Thoracic aorta (tissue), 2 donors: ENCODE measurements at places on chromosomes 16 and 17. TPM values are rescaled to one million over a fixed set of nuclear protein-coding genes. Genes with fewer than 3 reads are reported as not detected.

BCL7C gene
- total RNA-seq, result 55.2 TPM

NGFR gene
- total RNA-seq, result 22.5 TPM

ASGR2 gene
- 1.4 TPM for total RNA-seq

SPATA20 gene
- total RNA-seq, result 118 TPM

PTX4 gene
- total RNA-seq, result 0.78 TPM

TP53TG3F gene
- total RNA-seq, result not detected

- H3K36me3 ChIP-seq, result no peaks in the 10 kb centered on the region
- no peaks in the 10 kb centered on the region for H3K4me1 ChIP-seq
- no peak overlapping the region for H3K27ac ChIP-seq
- DNase-seq, result no peak
Measured at GRCh38 chr16:35319536-35320192, 1860.3 kb downstream of the TP53TG3F start.

DNA sequence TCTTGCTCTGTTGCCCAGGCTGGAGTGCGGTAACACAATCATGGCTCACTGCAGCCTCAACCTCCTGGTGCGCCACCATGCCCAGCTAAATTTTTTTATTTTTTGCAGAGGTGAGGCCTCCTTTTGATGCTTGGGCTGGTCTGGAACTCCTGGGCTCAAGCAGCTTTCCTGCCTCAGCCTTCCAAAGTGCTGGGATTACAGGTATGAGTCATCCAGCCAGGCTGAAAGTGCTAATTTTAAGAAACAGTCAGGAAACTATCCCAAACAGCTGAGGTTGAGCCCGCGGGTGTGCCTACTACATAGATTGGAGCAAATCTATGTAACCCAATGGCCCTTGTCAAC lies 738 bp upstream of the XPO6 start:
- no peaks in the 10 kb centered on the region for H3K36me3 ChIP-seq
- H3K4me3 ChIP-seq, result peak overlapping the region; percentile 91
- no peaks in the 10 kb centered on the region for H3K27me3 ChIP-seq
- H3K4me1 ChIP-seq, result peaks cover 23% of the 10 kb centered on the region
- DNase-seq, result no peak
- H3K27ac ChIP-seq, result peak overlapping the region; percentile 77

DNA sequence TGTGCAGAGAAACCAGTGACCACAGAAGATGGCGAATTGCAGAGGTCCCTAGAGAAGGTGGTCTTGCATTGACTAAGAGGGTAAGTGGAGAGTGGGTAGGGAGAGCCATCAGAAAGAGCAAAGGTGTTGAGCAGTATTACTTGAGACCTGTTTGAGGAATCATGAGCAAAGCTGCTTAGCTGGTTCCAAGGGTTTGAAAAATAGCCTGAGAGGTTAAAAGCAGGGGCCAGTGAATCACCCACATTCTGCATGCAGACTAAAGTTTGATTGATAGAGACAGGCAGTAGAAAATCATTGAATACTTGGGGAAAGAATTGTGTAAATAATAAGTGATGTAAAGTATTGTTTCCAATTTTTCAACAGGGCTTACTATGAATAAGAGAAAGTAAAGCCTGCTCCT lies 34.0 kb upstream of the KCNJ16 start:
- H3K27me3 ChIP-seq, result no peaks in the 10 kb centered on the region
- H3K36me3 ChIP-seq, result no peaks in the 10 kb centered on the region
- H3K4me3 ChIP-seq, result no peak overlapping the region
- H3K27ac ChIP-seq, result no peak overlapping the region
- no peak for DNase-seq

DNA sequence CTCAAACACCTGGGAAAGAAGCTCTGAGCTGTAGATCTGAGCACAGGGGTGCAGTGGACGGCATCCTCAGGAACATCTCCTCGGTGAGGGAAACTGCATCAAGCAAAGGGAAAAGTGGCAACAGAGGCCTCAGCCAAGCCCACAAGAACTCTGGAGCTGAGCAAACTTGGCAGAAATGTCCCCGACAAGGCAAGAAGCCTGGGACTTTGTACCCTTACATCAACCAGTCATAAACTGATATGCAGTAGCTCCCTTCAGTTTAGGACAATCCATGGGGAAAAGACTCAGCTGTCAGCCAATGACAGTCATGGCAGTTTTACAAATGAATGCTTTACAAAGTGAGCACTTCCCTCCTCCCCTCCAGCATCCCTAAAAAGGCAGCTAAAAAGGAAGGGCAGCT lies 210.0 kb upstream of the DYNLRB2 start:
- H3K27ac ChIP-seq, result no peak overlapping the region
- H3K4me3 ChIP-seq, result no peak overlapping the region
- no peaks in the 10 kb centered on the region for H3K27me3 ChIP-seq
- H3K36me3 ChIP-seq, result no peaks in the 10 kb centered on the region
- DNase-seq, result no peak

DNA sequence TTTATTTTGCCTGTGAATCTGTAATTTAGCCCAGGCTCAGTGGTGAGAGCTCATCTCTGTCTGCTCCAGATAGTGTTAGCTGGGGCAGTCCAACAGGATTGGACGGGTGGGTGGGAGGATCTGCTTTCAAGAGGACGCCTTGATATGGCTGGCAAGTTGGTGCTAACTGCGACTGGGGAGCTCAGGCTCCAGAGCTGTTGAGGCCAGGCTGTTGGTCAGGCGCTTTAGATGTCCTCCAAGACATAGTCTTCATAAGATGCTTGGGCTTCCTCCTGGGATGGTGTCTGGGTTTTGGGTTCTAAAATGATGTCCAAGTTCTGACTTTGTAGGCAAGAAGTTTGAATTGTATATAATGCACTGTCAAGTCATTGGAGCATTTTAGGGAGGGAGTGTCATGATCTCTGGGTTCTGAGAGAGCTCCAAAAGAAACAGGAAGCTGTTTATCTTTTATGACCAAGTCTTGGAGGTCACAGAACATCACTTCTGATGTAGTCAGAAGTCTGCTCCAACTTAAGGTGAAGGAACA lies 12.8 kb upstream of the PCTP start:
- H3K4me1 ChIP-seq, result peaks cover 2% of the 10 kb centered on the region
- no peak overlapping the region for H3K4me3 ChIP-seq
- no peak overlapping the region for H3K27ac ChIP-seq
- H3K27me3 ChIP-seq, result no peaks in the 10 kb centered on the region

GRCh38 chr16:1323296-1324239 lies 9.9 kb upstream of the BAIAP3 start:
- no peak overlapping the region for H3K4me3 ChIP-seq
- H3K27me3 ChIP-seq, result no peaks in the 10 kb centered on the region
- H3K36me3 ChIP-seq, result peaks cover 52% of the 10 kb centered on the region
- H3K27ac ChIP-seq, result no peak overlapping the region
- DNase-seq, result no peak

DNA sequence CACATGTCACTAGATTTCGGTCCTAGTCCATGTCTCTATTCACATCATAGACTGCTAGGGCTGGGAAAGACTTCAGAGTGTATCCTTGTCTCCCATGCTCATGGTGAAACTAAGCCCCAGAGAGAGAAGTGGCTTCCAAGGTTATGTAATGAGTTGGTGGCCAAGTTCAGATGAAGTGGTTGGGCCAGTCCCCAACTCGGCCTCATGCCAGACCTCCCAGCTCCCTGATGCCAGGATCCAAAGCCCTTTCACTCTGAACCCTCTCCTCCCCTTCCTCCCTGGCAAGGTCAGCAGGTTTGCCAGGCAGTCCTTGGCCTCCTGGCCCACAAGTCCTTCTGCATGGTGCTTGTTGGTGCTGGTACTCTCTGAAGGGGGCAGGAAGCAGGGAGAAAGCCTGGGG lies 189.7 kb downstream of the AXIN2 start:
- H3K4me3 ChIP-seq, result no peak overlapping the region
- no peaks in the 10 kb centered on the region for H3K4me1 ChIP-seq
- no peak for DNase-seq
- H3K27me3 ChIP-seq, result no peaks in the 10 kb centered on the region
- no peak overlapping the region for H3K27ac ChIP-seq
- no peaks in the 10 kb centered on the region for H3K36me3 ChIP-seq

DNA sequence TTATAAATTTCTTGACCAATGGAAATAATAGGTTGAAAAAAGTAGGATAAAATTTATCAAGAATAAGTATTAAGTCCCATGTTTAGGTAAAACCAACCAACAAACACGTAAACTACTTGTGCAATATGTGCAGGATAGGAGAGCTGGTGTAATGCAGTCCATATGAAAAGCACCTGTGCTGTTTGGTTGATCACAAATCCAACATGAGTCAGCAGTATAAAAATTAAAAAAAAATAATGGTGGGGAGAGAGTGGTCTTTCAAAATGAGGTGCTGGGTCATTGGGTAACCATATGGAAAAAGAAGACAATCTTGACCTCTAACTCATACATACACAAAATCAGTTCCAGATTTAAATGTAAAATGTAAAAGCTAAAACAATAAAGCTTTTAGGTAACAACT lies 181.8 kb downstream of the HS3ST3B1 start:
- no peaks in the 10 kb centered on the region for H3K27me3 ChIP-seq
- no peaks in the 10 kb centered on the region for H3K36me3 ChIP-seq
- DNase-seq, result no peak
- no peak overlapping the region for H3K4me3 ChIP-seq

GRCh38 chr17:50218071-50218759 lies 16.8 kb upstream of the COL1A1 start:
- no peaks in the 10 kb centered on the region for H3K36me3 ChIP-seq
- no peaks in the 10 kb centered on the region for H3K27me3 ChIP-seq
- H3K4me1 ChIP-seq, result peaks cover 70% of the 10 kb centered on the region
- no peak overlapping the region for H3K4me3 ChIP-seq
- peak overlapping the region; percentile 90 for H3K27ac ChIP-seq

- no peaks in the 10 kb centered on the region for H3K36me3 ChIP-seq
- H3K4me1 ChIP-seq, result no peaks in the 10 kb centered on the region
- H3K27ac ChIP-seq, result no peak overlapping the region
- DNase-seq, result no peak
- no peak overlapping the region for H3K4me3 ChIP-seq
Measured at GRCh38 chr16:77117707-77118106, 73.3 kb upstream of the MON1B start.

GRCh38 chr17:61323909-61324868 lies 75.5 kb upstream of the TBX2 start:
- H3K27me3 ChIP-seq, result no peaks in the 10 kb centered on the region
- no peak overlapping the region for H3K4me3 ChIP-seq
- peak overlapping the region; percentile 63 for H3K27ac ChIP-seq
- H3K36me3 ChIP-seq, result no peaks in the 10 kb centered on the region
- H3K4me1 ChIP-seq, result peaks cover 10% of the 10 kb centered on the region
- no peak for DNase-seq

GRCh38 chr16:84040823-84041820 lies 1.5 kb downstream of the SLC38A8 start:
- no peaks in the 10 kb centered on the region for H3K36me3 ChIP-seq
- H3K27me3 ChIP-seq, result no peaks in the 10 kb centered on the region
- no peak overlapping the region for H3K27ac ChIP-seq
- no peak for DNase-seq

DNA sequence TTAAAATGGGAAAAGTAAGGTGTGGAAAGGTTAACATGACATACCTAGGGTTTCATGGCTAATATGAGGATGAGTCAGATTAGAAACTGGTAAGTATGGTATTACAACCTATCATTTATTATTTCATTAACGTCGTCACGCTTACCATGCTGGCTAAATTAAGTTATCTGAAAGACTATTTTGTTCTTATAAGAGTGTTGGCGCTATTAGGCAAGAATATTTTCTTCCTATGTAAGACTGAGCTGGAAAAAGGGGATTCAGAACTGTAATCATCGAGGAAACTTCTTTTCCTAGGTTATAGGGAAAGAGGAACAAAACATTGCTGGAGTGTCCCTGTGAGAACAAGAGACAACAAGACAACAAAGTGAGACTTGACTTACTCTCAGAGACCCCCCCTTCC lies 440.8 kb downstream of the KCNJ2 start:
- DNase-seq, result no peak
- H3K27ac ChIP-seq, result no peak overlapping the region
- no peaks in the 10 kb centered on the region for H3K4me1 ChIP-seq
- H3K4me3 ChIP-seq, result no peak overlapping the region

DNA sequence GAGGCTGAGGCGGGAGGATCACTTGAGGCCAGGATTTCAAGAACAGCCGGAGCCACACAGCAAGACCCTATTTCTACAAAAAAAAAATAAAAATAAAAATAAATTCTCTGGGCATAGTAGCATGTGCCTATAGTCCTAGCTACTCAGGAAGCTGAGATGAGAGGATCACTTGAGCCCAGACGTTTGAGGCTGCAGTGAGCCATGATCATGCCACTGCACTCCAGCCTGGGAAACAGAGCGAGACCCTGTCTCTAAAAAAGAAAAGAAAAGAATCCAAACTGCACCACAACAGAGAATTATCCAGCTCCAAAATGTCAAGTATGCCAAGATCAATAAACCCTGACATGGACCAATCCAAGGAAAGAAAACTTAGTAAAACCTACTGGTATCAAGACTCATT lies 78.9 kb upstream of the NOL11 start:
- no peak for DNase-seq
- H3K4me1 ChIP-seq, result no peaks in the 10 kb centered on the region
- no peak overlapping the region for H3K27ac ChIP-seq
- no peaks in the 10 kb centered on the region for H3K36me3 ChIP-seq
- H3K27me3 ChIP-seq, result no peaks in the 10 kb centered on the region

DNA sequence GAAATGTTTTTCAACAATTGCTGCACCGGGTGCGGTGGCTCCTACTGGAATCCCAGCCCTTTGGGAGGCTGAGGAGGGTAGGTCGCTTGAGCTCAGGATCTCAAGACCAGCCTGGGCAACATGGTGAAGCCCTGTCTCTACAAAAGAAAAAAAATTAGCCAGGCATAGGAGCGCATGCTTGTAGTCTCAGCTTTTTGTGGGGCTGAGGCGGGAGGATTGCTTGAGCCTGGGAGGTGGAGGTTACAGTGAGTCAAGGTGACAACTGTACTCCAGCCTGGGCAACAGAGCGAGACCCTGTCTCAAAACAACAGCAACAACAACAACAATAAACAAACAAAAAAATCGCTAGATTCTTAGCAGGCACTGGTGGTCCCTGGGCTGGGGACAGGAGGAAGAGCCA lies 28.5 kb downstream of the IL21R start:
- H3K27ac ChIP-seq, result no peak overlapping the region
- no peak for DNase-seq
- H3K4me3 ChIP-seq, result no peak overlapping the region

- H3K27me3 ChIP-seq, result no peaks in the 10 kb centered on the region
- H3K27ac ChIP-seq, result no peak overlapping the region
- H3K36me3 ChIP-seq, result no peaks in the 10 kb centered on the region
- no peaks in the 10 kb centered on the region for H3K4me1 ChIP-seq
- no peak for DNase-seq
- H3K4me3 ChIP-seq, result no peak overlapping the region
Measured at GRCh38 chr16:19382887-19383816, 34.5 kb upstream of the TMC5 start.

DNA sequence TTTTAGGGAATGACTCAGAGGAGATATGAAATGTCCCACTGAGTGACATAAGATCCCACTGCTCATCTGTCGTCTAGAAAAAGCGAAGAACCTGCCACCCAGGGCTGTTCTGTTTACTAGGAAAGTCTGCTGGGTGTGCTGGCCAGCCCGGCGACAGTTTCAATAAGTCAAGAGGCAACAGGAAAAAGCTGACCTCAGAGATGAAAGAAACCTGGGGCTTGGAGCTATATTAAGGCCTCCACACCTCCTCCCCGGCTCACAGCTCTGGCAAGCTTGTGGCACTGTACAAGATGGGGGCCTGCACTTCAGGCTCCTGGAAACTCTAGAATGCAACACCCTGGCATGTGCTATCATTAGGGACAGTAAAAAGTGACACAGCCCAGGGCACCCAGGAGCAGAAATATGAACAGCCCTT lies 10.6 kb downstream of the ZFHX3 start:
- no peaks in the 10 kb centered on the region for H3K27me3 ChIP-seq
- H3K4me1 ChIP-seq, result peaks cover 72% of the 10 kb centered on the region
- peak overlapping the region; percentile 30 for H3K4me3 ChIP-seq
- no peaks in the 10 kb centered on the region for H3K36me3 ChIP-seq
- no peak for DNase-seq

GRCh38 chr17:80872001-80872500 lies 119.6 kb upstream of the CHMP6 start:
- H3K4me3 ChIP-seq, result no peak overlapping the region
- peaks cover 6% of the 10 kb centered on the region for H3K4me1 ChIP-seq
- no peaks in the 10 kb centered on the region for H3K27me3 ChIP-seq
- no peak overlapping the region for H3K27ac ChIP-seq
- no peaks in the 10 kb centered on the region for H3K36me3 ChIP-seq
